ENCODE measurements at places on chromosomes 5 and 9.

- no peak for DNase-seq
These were observed 130.4 kb downstream of the CEMIP2 start for GRCh38 chr9:71637926-71638325.

- DNase-seq: no peak
These were observed 53.7 kb downstream of the G3BP1 start for GRCh38 chr5:151825445-151825844.

DNA sequence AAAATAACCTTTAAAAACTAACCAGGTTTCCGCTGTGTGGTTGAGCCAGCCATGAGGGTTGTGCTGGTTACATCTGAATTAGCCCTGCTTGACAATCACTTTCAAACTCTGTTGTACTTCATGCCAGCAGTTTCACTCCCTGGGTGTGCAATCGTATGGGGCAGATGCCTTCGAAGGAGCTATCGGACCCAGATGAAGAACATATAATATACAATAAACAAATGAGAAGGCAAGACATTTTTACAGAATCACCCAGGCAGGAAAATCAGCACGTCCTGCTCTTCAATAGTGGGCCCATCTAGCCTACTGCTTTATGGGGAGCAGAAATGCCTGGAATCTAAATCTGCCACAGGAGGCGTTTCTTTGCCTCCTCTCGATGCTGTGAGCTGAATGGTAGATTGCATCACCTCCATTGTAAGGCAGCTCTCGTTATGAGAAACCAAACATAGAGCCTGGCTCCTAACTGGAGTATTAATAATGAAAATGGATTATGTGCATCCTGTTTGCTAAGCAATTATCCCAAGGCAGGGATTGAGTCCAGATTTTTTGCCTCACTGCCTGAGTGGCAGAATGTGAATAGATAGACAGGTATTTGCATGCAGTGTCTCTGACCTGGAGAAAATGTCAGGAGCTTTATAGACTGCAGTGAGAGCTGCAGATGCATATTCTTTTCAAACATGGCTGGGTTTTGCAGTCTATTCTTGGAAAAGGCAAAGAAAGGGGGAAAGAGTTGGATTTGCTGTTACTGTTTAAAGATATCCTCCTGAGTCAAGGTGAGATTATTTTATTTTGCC is 143.3 kb upstream of the SMARCA2 start:
- DNase-seq: no peak

DNA sequence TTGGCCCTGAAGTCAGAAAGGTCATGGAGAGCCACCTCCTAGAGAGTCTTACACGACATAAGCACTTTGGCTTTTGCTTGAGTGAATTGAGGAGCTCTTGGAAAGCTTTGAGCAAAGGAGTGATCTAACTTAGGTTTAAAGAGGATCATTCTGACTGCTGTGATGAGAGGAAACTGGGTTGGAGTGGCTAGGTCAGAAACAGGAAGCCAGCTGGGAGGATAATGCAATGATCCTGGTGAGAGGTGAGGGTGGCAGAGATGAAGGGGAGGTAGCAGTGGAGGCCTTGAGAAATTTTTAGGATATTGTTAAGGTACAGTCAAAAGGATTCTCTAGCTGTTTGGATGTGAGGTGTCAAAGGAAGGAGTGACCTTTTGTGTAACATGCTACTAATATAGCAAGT is 32.2 kb upstream of the ROPN1L start:
- DNase-seq: no peak

DNA sequence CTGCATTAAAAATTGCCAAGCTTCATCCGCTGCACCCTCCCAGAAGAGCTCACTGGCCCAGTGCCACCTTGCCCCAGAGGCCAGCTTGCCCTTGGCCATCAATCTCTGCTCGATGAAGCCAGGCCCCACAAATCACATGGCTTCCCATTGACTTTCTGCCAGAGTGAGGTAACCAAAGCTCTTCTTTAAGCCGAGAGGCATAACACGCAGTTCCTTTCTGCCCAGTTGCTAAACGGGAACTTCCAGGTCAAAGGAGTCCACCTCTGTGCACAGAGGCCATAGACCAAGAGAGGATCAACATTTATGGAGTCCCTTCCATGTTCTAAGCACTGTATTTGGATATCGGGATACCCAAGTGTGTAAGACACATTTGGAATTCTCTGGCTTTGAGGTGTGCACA is 208.8 kb downstream of the KIF4B start:
- no peak for DNase-seq

DNA sequence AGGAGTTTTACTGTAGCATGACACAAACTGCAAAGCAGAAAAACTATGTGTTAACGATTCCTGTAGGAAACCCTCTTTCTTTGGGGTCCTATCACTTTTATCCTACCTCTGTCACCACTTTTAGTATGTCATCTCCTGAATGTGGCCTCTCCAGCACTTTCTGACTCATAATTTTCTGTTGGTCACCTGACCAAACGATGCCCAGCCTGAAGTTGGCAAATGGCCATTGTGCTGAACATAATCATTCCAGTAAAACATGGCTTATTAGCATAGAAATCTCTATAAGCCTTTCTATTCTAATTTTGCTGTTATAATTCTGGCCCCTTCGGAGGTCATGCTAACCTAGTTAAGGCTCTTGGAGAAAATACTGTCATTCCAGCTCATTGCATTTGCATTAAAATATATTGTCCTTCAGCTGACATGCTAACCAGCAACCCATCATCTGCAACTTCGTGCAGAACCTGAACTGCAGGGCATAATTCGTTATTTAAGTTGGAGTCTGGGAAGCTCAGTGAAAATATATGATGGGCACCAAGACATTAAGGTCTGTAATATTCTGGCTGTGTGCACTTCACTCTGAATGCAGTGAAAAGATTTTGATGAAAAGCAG is 140.3 kb downstream of the NMUR2 start:
- no peak for DNase-seq

- DNase-seq: no peak
These were observed 27.4 kb downstream of the ASTN2 start for GRCh38 chr9:117387422-117387821.

- no peak for DNase-seq
These were observed 81.8 kb downstream of the SUSD1 start for GRCh38 chr9:112093147-112093869.

GRCh38 chr9:79687131-79687447 is 115.3 kb downstream of the TLE4 start:
- DNase-seq: no peak

- DNase-seq: no peak
These were observed 137.0 kb downstream of the PDE4D start for GRCh38 chr5:59756373-59757035.

DNA sequence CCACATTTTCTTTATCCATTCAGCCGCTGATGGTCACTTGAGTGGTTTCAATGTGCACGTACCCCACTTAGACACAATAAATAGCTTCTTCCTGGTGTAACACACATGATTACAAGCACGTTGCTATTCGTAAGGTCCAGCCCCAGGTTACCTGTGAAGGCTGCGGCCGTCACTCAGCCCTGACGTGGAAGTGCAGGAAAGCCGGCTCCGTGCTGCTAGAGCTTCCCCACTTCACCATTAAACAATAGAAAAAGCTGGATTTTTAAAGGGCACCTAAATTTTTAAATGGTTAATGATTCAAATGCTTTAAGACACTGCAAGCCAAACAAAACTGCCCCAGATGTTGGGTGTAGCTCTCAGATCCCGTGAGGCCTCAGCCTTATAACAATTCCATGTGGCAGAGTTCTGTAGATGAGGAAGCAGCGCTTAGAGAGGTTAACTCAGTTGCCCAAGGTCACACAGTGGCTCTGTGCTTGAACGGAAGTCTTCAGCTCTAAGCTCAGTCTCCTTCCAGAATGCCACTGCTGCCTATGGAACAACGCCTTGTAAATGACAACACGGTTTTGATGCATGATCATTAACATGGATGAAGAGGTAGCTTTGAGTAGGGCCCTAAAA is 125.7 kb downstream of the COL23A1 start:
- no peak for DNase-seq

- no peak for DNase-seq
These were observed 512.9 kb upstream of the PTGER4 start for GRCh38 chr5:40166802-40167201.

DNA sequence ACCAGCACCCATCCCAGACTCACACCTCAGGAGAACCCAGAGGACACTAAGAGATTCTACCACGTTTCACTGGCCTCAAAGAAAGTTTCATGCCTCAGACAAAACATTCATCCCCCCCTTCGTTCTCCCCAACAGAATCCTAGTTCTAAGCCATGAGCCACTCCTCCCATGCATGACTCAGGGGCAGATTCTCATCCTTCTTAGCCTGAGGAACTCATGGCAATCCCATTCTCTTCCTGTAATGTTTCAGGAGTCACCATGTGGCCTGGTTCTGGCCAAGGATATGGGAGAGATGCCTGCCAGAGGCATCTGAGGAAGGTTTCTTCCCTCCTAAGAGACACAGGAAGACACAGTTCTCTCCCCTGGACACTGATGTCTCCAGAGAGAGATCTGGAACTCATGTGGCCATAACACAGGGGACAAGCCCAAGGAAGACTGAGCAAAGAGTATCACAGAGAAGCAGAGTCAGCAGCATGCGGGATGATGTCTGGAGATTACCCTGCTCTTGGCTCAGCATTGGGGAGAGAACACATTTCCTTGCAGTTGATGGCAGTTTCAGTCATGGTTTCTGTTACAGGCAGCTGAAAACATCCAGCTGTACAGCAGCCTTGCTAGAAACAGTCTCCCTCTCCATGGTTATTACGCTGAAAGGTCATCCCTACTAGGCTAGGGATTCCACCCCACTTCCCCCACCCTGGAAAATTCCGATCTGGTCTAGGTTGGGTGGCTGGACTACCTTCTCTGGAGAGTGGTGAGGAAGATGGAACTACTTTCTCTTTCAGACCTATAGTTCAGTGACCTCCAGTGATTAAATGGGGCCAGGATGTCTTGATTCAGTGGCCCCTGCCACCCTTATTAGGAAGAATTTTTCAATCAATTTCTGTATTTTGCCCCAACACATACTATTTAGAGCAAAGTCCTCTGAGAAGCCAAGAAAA is 115.4 kb downstream of the ZNF608 start:
- DNase-seq: no peak

GRCh38 chr5:156450778-156451177 is 123.8 kb downstream of the SGCD start:
- DNase-seq: no peak

DNA sequence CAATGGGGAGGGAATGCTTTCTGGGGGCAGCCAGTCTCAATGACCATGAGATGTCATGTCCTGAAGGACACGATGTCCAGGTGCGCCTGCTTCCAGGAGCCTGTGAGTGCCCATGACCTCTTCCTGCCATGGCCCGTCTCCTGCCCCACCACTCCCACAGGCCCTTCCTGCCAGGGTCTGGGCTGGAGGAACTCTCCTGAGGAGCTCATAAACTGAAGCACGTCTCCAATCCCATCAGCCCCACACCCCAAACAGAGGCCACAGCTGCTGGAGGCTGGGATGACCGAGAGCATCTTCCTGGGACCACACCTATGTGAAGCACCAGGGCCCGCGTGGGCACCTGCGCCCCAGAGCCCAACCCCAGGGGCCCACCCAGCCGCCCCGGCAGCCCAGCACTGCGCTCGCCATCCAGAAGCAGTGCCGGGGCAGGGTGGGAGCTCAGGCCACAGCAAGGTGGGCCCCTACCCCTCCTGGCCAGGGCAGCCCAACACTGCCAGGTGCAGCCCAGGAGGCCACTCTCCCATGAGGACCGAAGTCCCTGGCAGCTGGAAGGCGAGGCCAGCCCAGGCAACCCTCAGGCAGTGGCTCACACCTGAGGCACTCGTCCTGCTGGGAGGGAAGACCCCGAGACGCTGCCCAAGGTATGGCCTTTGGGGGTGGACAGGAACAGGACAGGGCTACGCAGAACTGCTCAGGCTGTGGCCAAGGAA is 53.9 kb upstream of the UBAC1 start:
- DNase-seq: no peak

GRCh38 chr5:148978370-148979082 is 84.3 kb downstream of the SH3TC2 start:
- DNase-seq: no peak

- DNase-seq: no peak
These were observed 44.3 kb upstream of the DENND4C start for GRCh38 chr9:19186232-19186631.

DNA sequence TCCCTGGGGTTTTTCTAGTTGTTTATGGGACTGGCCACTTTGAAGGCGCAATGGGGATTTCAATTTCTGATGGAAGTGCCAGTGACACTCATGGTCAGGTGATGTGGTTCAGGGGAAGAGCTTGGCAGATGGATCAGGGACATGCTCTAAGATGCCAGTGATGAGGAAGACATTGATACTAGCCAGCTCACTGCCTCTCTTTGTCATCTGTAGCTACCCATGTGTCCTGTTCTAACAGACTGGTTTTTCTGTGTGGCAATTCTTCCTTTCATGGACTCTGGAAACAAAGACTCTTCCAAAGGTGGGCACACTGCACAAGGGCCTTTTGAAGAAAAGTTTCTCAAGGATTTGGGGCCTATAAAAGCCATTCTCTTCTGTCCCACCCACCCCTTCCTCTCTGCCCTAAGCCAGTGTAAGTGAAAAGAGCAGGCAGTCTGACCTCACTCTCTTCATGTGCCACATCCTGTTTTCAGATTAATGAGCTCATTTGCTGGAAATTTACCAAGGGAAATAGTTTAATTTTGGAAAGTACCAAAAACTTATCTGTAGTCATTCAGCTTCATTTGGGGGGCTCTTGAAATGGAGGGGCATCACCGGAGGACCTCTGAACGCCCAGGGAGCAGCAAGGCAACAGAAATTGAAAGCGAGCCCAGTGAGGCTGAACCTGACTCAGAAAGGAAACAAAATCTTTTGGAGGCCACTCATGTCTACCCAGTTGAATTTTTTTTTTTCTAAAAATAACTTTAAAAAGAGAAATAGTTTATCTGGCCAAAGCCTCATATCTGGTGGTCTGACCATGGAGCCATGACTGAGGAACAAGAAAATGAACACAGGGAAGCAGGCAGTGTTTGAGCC is 4.9 kb upstream of the TRAF1 start:
- DNase-seq: no peak

DNA sequence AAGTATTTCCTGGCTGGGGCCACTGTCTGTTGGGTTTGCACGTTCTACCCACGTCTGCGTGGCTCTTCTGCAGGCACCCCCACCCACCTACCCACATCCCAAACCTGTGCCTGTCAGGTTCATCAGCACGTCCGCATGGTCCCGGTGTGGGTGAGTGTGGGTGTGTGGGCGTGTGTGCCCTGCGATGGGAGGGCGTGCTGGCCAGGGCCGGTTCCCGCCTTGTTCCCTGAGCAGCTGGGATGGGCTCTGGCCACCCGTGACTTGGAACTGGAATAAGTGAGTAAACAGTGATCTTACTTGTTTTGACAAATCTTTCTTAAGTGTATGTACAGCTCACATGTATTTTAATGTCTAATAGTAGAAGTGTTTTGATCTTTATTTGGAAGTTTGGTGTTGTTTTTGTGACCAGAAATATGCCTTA is 20.4 kb downstream of the ERGIC1 start:
- DNase-seq: no peak

DNA sequence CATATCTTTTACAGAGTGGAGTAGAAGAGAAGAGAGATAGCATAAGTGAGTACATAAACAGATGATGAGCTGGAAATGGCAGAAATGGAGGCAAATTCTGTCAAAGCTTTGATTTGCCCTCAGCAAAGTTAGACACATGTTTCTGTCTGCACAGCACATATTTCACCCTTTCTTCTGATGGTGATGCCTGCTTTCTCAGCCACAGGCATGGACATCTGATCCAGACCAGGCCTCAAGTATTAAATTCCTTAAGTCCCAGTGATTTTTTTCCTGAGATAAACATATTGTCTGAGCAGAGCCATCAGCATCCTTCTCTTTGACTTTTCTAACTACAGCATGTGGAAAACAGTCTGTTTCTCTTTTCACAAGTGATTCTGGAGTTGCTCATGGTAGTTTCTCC is 409.8 kb downstream of the MAN2A1 start:
- no peak for DNase-seq
